ENCODE measurements at places on chromosomes 11 and 22. TPM values are rescaled to one million over a fixed set of nuclear protein-coding genes. Genes with fewer than 3 reads are reported as not detected.
A peak's percentile ranks its signal among the peaks of the same experiment; 100 is the strongest.

DNA sequence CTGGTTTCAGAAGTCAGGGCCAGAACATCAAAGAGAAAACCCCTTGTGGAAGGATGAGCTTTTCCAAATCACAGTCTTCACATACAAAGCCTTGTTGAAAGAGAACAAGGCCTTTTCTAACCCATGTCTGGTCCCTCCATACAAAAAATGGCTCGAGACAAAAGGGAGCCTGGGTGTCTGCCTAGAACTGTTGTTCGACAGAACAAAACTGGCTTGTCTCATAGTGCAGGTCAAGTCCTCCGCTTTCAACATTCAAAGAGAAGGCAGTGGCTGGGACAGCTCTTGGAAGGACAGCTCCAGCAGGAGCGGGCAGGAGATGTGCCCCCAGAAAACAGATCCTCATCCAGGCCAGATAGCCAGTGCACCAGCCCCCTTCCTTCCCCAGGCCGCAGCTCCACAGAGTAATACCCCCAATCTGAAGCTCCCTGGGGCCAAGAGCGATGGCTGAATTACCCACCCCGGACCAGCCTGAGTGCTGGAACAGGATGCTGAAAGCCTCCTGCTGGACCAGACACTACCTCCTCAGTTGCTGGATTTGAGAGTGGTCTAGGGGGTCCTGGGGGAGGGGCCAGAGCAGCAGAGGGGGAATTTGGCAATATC, 27.6 kb downstream of the USH1C start:
- no peak overlapping the region for H3K4me3 ChIP-seq
- peaks cover 2% of the 10 kb centered on the region for H3K27me3 ChIP-seq
- no peak for DNase-seq
- no peak overlapping the region for H3K27ac ChIP-seq

TNNI2 gene
- not detected for total RNA-seq

- DNase-seq = peak; percentile 42
- H3K27ac ChIP-seq = peak overlapping the region; percentile 96
- peak overlapping the region; percentile 82 for H3K4me3 ChIP-seq
- no peaks in the 10 kb centered on the region for H3K27me3 ChIP-seq
- peaks cover 27% of the 10 kb centered on the region for H3K4me1 ChIP-seq
Observed at GRCh38 chr22:41445129-41446056, 1.2 kb downstream of the TOB2 start.

- H3K27me3 ChIP-seq = no peaks in the 10 kb centered on the region
- peaks cover 3% of the 10 kb centered on the region for H3K4me1 ChIP-seq
- no peak overlapping the region for H3K27ac ChIP-seq
- DNase-seq = no peak
Observed at GRCh38 chr11:117189191-117189940, 9.8 kb upstream of the TAGLN start.

- no peak overlapping the region for H3K4me3 ChIP-seq
- H3K4me1 ChIP-seq = peaks cover 21% of the 10 kb centered on the region
- H3K27me3 ChIP-seq = peaks cover 9% of the 10 kb centered on the region
- no peak overlapping the region for H3K27ac ChIP-seq
Observed at GRCh38 chr11:86918973-86919372, 36.2 kb downstream of the FZD4 start.

GRCh38 chr11:19988598-19988997, 171.7 kb downstream of the DBX1 start:
- no peak for DNase-seq
- no peaks in the 10 kb centered on the region for H3K36me3 ChIP-seq
- H3K27ac ChIP-seq = no peak overlapping the region
- H3K27me3 ChIP-seq = no peaks in the 10 kb centered on the region
- H3K4me1 ChIP-seq = no peaks in the 10 kb centered on the region

OR8H2 gene
- not detected for total RNA-seq

DNA sequence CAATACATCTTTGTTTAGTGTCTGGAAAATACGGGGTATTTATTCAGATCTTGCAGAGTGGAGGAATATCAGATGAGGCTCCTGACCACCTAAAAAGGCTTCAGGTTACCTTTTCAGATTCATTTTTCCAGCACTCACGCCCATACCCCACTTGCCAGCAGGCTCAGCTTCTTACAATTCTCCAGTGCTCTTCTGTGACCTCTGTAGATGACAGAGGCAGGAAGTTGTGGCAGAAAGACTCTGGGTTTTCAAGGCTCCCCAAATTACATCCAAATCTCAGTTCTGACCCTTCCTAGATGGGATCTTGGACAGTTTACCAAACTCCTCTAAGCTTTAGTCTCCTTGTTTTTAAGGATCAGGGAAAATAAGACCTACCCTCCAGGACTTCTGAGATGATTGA, 61.1 kb downstream of the SYTL2 start:
- H3K27ac ChIP-seq = peak overlapping the region; percentile 96
- no peaks in the 10 kb centered on the region for H3K27me3 ChIP-seq
- peaks cover 94% of the 10 kb centered on the region for H3K4me1 ChIP-seq

DDI1 gene
- not detected for total RNA-seq

DNA sequence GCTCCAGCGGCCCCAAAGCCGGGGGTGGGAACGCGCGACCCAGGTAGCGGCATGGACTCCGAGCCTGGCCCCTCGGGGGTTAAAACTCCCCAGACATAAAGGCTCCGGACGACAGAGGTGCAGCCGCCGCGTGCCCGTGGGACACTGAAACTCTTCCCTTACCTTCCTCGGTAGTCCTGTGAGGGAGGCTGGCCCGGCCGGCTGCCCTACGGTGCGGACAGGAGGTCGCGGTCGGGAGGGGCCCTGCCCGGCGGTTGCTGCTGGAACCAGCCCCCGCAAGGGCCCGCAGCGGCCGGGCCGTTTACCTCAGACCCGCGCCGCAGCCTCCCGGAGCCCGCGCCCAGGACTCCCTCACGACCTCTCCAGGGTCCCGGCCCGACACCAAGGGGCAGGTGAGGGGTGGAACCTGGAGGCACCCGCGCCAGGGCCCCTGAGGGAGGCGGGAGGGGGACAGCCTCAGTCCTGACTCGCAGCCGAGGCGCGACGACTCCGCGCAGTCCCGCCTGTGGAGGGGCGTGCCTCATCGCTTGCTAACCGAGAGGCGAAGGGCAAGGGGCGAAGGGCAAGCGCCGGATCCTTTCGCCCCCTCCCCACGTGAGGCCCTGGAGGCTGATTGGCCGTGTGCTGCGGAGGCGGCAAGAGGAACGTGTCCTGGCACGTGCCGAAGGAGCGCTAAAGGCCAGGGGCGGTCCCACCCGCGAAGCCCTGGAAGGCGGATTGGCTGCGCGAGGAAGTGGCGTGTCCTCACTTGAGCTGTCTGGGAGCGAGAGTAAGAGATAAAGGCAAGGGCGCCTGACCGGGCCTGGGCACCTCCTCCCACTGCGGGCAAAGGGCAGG, at the start of gene UPB1:
UPB1 (plus strand) TSS at position 805 of the 837 bp plus-strand sequence. CDS start 72 bp downstream, outside the sequence.
- DNase-seq = no peak
- no peak within 1 kb of the TSS for H3K27ac ChIP-seq
- H3K4me1 ChIP-seq = peaks cover 16% of the 10 kb centered on the region

GRCh38 chr11:18364495-18365073, 29.8 kb upstream of the LDHA start:
- no peak for DNase-seq
- H3K27me3 ChIP-seq = no peaks in the 10 kb centered on the region
- peaks cover 44% of the 10 kb centered on the region for H3K36me3 ChIP-seq
- peaks cover 16% of the 10 kb centered on the region for H3K4me1 ChIP-seq
- no peak overlapping the region for H3K4me3 ChIP-seq

- H3K36me3 ChIP-seq = peaks cover 15% of the 10 kb centered on the region
- H3K27ac ChIP-seq = no peak overlapping the region
- no peak overlapping the region for H3K4me3 ChIP-seq
- DNase-seq = no peak
Observed at GRCh38 chr11:33719587-33719986, 16.6 kb downstream of the CD59 start.

IL10RA gene
- total RNA-seq = 161 TPM

GRCh38 chr11:77345621-77346020, 44.1 kb upstream of the GDPD4 start:
- no peak overlapping the region for H3K27ac ChIP-seq
- H3K27me3 ChIP-seq = no peaks in the 10 kb centered on the region
- DNase-seq = no peak
- no peak overlapping the region for H3K4me3 ChIP-seq

DNA sequence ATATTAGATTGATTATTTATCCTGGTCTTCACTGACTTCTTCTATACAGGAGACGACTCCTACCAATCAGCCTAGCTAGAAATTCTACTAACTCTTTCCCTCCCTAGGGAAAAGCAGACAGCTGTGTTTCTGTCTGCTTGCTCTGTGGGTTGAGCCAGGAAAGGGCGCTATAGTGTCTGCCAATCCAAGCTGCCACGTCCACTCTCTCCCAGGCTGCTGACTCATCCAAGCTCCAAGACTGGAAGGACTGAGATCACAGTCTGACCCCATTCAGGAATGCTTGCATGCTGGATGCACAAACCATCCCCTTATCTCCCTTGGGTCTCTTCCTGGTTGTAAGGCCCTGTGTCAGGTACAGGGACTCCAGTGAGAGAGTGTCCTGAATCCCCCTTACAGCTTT, 955.6 kb downstream of the OPCML start:
- H3K4me1 ChIP-seq = no peaks in the 10 kb centered on the region
- H3K27me3 ChIP-seq = no peaks in the 10 kb centered on the region
- no peaks in the 10 kb centered on the region for H3K36me3 ChIP-seq
- H3K4me3 ChIP-seq = no peak overlapping the region
